ENCODE measurements at places on chromosomes 3 and 15.

DNA sequence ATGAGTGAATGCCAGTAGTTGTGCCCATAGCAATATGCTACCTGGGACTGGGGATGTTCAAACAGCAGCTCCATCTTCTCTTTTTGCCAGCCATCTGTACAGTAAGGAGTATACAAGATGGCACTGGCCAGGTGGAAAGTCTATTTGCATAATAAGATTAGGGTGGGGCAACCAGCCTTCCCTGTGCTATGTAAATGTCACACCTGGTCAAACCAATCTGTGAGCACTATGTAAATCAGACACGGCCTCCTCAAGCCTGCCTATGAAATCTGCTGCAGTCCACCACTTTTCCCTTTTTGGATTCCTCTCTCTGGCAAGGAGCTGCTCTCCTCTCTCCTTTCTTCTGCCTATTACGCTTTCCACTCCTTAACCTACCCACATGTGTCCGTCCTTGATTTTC, 53.0 kb downstream of the C3orf80 start:
- no peak for DNase-seq

GRCh38 chr3:120093911-120094775, at the start of gene GSK3B:
GSK3B (minus strand) TSS chr3:120094447; CDS start chr3:120093434, 1,013 bp downstream.
- DNase-seq, result peak; percentile 80

DNA sequence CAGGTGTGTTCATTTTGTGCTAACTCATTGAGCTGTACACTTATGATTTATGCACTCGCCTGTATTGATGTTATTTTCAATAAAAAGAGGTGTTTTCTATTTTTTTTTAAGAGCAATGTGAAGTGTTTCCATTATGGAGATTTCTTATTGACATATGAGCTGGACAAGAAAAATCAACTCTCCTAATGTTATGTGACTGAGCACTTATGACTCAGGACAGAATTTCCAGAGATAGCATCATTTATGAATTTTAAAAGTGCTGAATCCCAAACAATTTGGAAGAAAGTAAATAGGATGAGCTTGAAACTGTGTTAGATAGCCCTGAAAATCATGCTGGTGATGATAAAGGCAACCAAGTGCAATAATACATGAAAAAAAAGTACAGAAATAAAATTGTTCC, 118.9 kb downstream of the RFTN1 start:
- DNase-seq, result no peak

GRCh38 chr15:83200589-83200988, 7.0 kb downstream of the HDGFL3 start:
- DNase-seq, result no peak

DNA sequence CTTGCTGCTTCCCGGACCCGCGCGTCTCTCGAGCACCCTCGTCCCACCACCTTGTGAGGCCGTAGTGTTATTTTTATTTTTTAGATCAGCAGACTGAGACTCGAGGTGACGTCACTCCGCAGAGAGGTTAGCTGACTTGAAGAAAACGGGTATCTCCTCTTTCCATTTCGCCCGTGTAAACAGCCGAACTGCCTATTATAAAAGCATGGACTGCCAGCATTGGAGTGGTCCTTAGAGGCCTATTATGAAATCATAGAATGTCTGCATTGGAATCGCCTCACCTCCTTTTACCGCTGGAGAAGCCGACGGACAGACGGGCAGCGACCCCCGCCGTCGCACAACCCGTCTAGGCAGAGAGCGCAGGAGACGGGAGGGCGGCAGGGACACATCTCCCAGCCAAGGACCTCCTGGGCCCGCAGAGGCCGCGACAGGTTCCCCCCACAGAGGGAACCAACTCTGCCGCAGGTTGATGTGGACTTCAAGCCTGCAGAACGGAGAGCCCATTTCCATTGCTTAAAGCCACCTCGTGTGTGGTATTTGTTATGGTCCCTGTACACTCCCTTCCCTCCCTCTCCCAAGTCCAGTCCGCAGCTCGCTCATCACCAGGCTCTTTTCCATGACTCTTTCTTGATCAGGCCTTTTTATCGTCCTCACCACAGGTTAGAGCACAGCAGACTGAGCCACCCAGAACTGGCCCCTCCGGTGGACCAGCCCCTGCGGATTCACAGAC, 540 bp upstream of the PPP1R2 start:
- DNase-seq, result peak; percentile 51

DNA sequence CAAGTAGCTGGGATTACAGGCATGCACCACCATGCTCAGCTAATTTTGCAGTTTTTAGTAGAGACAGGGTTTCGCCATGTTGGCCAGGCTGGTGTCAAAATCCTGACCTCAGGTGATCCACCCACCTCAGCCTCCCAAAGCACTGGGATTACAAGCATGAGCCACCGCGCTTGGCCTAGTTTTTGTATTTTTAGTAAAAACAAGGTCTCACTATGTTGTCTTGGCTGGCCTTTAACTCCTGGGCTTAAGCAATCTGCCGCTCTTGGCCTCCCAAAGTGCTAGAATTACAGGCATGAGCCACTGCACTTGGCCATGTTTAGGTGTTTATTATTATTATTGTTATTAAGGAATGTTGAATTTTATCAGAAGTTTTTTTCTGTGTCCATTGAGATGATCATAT, 14.7 kb downstream of the IL16 start:
- DNase-seq, result no peak

DNA sequence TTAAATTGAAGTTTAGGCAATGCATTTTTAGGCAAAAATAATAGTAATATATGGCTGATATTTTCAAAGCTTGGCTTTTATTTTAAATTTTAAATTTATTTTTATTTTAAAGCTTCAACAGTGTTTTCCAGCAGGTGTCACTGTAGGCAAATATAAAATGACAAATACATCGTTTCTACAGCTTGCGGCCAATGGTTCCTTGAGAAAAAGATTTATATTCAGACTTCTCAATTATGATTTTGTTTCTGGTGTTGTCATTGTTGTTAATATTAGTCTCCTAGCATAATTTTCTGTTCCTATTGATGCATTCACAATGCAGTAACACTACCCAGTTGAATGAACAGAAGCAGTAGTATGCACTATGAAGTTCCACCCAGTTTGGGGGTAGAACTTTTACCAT, 220.7 kb upstream of the DNAJC19 start:
- no peak for DNase-seq

- no peak for DNase-seq
Observed at GRCh38 chr3:9124730-9125129, 124.7 kb downstream of the SRGAP3 start.

GRCh38 chr3:55160241-55160983, 232.6 kb upstream of the LRTM1 start:
- no peak for DNase-seq

DNA sequence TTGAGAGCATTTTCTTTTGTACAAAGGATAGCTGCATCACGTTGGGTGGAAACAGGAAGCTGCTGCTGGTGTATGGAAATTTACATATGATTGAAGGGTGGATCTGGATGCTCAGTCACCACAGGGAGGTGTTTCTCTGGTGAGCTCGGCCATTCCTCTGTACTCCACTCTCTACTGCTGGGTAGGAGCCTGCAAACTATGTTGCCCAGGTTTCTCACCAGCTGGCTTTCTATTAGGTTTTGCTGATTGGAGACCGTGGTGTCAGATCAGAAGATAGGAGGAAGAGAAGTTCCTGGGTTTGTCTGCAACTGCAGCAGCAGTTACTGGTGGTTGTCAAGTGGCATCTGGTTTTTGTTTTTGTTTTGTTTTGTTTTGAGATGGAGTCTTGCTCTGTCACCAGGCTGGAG, 61.7 kb downstream of the TAMM41 start:
- no peak for DNase-seq

GRCh38 chr3:192216067-192216466, 511.3 kb downstream of the FGF12 start:
- no peak for DNase-seq

DNA sequence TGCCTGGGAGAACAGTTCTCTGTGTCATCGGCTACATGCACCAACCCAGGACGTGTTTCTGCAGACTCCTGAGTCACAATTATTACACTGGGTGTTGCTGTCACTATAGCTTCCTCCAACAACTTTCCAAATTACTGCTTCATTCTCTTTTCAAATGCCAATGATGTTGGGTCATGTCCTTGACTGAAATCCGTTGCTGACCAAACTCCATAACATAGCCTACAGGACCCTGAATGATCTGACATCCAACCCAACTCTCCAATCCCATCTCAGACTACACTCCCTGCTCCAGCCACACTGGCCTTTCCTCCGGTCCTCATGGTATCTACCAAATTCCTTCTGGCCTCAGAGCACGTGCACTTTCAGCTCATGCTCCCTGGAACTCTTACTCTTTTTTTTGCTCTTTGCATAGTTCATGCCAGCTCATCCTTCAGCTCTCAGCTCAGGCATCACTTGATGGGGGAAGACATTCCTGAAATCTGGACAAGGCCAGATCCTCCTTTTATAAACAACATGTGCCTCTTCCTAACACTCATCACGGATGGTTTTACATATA, 108.8 kb upstream of the PTPRG start:
- DNase-seq, result no peak

DNA sequence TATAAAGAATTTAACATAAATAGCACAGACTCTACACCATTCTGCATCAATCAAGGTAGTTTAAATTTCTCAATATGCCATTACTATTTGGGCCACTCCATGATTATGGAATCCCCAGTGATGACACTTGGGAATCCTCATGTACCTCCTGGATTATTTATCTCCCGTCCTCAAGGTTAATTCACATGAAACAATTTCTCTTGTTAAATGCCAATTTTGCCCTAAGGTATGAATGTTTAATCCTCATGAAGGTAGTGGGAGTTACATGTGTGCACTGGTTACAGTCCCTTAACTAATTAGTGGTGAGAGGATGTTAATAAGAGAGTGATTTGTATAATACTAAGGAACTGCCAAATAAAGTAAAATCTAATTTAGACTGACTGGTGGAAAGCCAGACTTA, 372.3 kb upstream of the MDFIC2 start:
- no peak for DNase-seq

- no peak for DNase-seq
Observed at GRCh38 chr3:69092030-69092516, 7.3 kb downstream of the ARL6IP5 start.

GRCh38 chr3:146969356-146969755, 364.2 kb upstream of the PLSCR5 start:
- no peak for DNase-seq

DNA sequence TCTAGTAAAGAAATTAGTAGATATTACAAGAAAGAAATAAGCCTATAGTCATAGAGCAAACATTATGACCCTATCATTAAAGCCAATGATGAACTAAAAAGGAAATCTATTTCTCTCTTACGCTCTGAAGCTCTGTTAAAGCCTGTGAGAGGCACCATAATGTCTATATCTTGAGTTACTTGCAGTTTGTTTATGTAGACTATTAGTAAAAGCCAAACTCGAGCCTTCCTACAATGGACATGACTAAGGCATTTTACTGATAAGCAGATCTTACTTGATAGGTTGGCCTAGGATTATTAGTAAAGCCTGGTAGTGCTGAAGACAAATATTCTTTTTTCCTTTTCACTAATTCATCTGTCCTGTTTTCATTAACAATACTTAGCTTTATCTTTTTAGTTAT, 32.7 kb downstream of the LRRC3B start:
- DNase-seq, result no peak

DNA sequence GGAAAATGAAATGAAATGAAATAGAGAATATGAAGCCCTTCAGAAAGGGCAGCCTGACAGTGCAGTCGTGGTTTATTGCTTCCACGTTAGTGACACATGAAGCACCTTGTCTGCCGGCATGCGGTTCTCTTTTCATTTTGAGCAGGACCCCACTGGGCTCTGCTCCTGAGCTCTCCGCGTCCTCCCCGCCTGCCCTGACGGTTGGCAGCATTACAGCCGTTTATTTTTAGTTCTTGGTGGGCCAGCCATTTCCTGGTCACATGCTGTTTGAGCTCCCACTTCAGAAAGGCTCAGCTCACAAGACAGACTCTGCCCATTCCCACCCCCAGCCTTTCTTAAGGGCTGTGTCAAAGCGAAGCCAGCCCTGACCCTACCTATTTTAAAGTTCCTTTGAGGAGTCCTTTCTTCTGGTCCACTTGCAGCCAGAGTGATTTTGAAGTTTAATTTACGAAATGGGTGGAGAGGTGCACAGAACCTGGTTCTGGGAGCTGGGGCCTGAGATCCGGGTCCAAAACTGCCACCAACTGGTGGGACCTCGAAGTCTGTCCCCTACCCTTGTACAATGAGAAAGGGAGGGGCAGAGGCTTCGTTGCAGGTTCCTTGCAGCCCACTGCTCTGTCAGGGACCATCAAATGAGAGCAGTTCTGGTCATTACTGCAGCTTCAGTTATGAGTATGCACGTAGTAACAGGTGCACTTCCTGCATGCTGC, 60.1 kb downstream of the MGLL start:
- DNase-seq, result no peak

DNA sequence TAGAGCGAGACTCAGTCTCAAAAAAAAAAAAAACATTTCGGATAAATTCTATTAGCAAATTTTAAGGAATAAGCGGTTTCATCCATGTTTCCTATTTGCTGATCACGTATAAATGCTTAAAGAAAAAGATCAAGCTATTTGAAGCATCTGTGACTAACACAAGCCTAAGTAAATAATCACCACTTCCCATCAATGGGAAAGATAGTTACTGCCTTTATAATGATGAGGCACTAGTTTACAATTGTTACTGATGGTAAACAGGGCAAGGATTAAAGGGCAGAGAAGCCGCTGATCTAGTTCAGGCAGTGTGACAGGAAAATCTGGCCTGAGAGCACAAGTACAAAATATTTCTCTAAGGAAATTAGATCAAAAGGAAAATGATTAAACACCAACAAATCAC, 13.7 kb downstream of the CLPX start:
- DNase-seq, result peak; percentile 59

DNA sequence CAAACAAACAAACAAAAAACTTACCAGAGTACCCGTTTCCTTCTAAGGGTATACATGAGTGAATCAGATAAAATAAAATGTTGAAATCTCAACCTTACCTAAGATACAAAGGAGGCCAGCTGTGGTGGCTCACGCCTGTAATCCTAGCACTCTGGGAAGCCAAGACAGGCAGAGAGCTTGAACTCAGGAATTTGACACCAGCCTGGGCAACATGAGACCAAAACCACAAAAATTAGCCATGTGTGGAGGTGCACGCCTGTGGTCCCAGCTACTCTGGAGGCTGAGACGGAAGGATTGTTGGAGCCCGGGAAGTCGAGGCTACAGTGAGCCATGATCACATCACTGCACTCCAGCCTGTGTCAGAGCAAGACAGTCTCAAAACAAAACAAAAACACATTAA, 11.0 kb upstream of the FAM219B start:
- DNase-seq, result no peak

DNA sequence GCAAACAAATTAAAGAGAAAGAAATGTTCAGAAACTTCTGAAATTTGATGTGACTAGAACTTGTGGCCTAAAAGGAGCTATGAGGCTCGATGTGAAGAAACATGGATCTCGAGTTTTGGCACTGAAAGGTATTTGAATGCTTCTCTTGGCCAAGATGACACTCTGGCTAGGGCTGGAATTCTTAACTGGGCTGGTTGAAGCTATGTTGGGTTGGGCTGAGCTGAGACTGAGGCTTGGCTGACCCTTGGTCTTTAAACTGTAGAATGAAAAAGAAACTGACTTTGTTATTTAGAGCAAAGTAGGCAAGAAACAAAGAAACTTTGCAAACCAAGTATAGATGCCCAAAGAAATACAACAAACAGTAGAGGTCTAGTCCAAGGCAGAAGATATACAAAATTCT, 28.1 kb upstream of the CLDN16 start:
- DNase-seq, result no peak
